ENCODE measurements at places on chromosomes 4 and X.
A peak's percentile ranks its signal among the peaks of the same experiment; 100 is the strongest.

DNA sequence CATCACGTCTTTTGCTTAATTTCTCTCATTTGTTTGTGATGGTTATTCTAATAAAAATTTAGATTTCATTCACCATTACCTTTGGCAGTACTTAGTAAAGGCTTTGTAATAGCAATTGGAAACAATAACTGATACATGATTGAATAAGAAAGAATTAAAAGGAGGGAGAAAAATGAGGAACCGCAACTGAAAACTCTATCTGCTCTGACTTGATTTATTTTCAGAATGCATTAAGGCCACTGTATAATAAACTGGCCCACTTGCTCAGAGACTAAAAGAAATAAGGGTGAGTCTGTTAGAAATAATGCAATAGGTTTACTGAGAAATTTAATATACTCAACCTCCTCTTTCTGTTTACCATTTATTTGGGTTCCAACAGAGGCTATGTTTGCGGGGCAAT lies 351.5 kb downstream of the TMA16 start:
- no peak for DNase-seq

GRCh38 chrX:31353095-31353494 lies 281.3 kb upstream of the FTHL17 start:
- no peak for DNase-seq

DNA sequence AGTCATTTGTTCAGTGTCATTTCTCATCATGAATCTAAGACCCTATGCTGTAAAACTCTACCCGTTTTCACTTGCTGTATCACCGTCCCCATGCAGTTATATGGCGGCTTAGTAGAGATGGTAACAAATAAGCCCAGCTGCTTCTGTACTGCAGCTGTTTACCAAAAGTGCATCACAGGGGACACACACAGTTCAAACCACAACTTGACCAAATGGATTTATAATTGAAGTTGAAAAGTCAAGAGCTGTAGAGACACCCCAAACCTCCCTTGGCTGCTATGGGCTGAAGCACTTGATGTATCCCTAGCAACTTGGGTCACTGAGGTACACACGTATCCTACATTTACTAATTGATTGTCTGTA lies 219.0 kb upstream of the FGF13 start:
- DNase-seq: no peak

DNA sequence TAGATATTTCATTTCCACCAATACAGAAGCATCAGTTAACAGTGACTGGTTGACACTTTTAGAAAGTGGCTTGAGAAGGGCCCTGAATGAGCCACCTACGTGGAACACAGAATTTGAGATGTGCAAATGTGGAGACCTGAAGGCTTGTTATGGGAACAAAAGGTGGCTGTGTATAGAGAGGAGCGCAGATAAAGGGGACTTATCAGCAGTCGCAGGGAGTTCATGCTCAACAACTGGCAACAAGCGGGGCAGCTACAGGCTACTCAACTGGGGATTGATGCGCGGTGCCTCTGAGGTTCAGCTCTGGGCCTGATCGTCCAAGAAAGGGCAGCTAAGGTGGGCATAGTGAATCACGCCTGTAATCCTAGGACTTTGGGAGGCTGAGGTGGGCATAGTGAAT lies 3.4 kb upstream of the FAM3A start:
- DNase-seq: no peak

GRCh38 chr4:123649645-123650391 lies 253.2 kb downstream of the SPRY1 start:
- DNase-seq: no peak

DNA sequence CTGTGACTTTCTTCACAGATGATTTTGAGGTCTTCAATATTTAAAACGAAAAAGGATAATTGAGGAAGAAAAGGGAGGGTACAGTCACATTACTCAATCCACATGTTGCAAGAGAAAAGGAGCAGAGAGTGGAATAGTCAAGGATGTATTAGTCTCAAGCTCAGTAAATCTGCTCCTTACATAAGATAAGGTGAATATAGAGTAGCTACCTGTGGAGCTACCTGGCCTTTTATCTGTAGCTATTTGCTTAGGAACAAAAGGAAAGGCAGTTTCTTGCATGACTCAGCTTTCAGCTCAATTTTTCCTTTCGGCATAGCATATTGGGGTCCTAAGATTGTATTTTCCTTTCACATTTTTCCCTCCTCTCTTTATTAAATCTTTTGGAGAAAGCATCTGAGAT lies 26.3 kb upstream of the ACTRT1 start:
- DNase-seq: no peak

- peak; percentile 10 for DNase-seq
Measured at GRCh38 chrX:307261-308111, 11.1 kb downstream of the GTPBP6 start.

GRCh38 chr4:100306018-100306417 lies 115.8 kb upstream of the DDIT4L start:
- no peak for DNase-seq

DNA sequence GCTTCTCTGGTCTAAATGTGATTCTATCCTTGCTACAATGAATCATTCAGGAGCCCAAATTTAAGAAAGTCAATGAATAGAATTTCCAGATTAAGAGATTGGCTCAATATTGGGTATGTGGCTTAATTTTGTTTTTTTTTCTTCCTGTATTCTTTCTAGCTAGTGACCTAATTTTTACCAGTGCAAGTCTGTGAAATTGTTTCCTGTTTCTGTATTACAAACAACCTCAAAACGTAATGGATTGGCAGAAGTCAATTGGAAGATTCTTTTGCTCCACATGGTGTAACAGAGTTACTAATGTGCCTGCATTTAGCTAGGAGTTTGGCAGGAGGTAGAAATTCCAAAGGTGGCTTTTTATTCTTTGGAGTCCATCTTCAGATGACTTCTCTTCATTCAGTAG lies 17.6 kb downstream of the DYNLT3 start:
- DNase-seq: no peak

- no peak for DNase-seq
Measured at GRCh38 chr4:2363056-2363721, 55.3 kb downstream of the ZFYVE28 start.

DNA sequence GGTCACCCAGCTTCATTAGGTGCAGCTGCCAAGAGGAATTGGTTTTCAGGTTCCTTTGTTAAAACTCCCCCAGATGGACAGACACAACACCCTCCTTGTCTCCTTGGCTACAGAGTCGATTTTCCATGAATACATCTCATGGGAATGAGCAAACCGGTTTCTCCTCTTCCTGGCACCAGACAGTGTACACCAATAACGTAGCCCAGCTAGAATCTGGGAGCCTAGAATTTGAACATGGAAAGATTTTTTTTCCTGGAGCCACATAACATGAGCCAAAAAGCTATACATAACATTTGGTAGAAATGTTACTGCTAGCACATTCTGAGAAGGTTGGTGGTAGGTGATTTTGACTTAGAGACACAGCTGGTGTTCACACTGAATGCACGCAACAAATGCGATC lies 62.9 kb upstream of the SLC34A2 start:
- no peak for DNase-seq

GRCh38 chr4:11901089-11901488 lies 472.4 kb upstream of the HS3ST1 start:
- no peak for DNase-seq

- no peak for DNase-seq
Measured at GRCh38 chrX:150844016-150844415, 54.5 kb downstream of the CD99L2 start.

DNA sequence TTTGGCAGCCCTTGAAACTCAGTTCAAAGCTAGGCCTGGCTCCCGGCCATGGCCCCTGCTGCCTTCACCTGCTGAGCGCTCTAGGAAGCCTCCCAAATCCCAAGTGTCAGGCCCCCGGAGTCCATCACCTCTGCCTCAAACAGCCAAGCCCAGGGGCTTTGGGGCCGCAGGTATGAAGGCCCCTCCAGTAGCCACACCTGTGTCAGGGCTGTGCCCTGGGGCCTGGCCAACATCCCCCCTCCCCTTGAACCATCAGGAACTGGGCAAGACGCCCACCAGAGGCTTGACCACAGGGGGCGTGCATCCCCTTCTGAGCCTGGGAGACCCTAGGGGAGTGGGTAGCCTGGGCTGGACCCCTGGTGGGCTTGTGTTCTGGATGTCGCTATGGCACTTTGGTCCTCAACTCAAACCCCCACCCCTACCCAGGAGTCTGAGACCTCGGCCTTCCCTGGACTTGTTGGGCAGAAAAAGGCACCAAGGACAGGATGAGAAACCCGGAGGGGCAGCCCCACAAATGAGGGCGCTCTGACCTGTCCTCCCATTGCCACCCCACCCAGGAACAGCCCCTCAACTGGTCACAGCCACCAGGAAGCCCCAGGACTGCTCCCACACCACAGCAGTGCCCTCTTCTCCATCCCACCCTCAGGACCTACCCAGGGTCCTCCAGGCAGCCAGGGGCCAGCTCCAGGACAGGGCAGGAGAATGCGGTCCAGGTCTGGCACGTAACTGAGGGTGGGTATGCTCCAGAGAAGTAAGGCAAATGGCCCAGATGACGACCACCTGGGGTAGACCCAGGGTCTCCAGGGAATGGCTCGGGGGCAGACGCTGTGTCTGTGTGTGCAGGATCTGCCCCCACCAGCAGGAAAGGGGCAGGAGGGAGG lies 4.2 kb upstream of the SLBP start:
- DNase-seq: no peak

DNA sequence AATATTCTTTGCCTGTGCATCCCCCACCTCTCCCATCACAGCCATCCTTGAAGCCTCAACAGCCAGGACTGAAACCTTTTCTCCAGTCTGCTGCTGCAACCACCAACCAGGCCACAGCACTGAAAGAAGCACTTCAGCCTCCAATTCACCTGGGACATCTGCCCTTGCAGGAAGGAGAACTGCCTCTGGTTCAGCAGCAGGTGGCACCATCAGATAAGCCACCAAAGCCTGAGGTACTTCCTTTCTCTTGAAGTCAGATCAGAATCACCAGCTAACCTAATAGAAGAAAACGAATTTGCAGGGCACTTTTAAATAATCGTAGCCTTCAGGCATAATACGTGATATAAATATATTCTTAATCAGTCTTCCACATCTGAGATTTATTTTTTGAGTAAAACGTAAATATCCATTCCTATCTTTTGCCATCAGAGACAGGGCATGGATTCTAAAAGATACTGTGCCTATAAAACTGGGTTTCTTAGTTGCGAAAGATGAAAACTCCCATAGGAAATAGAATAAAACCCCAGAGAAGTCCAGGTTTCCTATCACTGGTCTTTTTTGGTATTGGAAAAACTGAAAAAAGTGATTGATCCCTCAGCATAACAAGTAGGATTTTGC lies 9.5 kb downstream of the AMBN start:
- no peak for DNase-seq

DNA sequence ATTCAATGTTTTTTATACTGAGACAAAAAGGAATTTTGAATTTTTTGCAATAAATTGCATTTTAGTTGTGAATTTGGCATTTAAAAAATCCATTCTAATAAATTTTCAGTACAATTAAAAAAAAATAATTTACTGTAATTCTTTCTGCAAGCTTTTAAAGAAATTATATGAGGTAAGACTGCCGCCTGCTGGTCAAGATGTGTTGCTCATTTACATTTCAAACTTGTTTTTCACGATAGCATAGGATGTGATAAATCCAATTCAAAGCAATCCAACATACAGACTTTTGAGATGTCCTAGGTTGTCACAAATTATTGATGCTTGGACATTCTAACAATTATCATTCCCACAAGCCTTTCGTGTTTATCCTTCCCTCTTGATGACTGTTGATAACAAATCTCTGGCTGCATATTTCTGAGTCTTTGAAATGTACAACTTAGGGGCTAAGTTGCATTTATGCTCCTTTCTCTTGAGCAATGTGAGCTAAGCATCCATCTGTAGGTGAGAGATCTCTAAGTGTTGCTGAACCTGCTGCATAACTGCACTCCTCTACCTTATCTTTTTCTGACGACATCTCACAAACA lies 21.7 kb upstream of the MFAP3L start:
- no peak for DNase-seq

- no peak for DNase-seq
Measured at GRCh38 chr4:87541521-87541920, 12.3 kb upstream of the SPARCL1 start.

DNA sequence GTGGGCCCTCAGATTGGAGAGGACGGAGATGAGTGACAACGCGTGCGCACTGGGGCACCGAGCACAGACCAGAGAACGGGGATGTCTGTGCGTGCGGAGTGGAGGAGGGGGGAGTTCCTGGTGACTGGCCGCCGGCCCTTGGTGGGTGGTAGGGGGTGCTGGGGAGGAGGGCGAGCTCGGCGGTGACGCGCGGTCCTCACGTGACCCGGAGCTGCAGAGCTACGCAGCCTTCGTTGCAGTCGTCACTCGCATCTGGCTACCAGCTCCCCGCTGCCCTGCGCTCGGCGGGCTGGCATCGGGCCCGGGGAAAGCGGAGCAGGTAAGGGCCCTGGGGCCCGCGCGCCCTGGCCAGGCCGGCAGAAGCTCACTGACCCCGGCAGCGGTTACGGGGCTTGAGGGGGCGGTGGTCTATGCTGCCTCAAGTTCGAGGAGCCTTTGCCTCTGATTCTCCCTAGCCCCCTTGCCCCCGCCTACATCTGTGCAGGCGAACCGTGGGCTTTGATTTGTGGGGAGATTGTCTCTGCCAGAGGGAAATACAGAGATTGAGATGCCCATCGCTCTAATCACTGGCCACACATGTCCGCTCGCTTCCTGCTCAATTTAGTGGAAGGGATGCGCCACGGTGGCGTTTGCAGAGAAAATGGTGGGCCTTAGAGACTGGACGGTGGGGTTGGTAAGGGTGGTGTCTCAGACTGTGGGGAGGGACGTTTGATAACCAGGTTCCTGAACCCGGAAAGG lies at the start of gene ARMCX4:
Gene ARMCX4, plus strand, starts transcription at position 245 of the 738 bp plus-strand sequence. CDS start 3,134 bp downstream, outside the sequence.
- peak; percentile 34 for DNase-seq

- no peak for DNase-seq
Measured at GRCh38 chrX:9659571-9660195, 106.0 kb downstream of the GPR143 start.

DNA sequence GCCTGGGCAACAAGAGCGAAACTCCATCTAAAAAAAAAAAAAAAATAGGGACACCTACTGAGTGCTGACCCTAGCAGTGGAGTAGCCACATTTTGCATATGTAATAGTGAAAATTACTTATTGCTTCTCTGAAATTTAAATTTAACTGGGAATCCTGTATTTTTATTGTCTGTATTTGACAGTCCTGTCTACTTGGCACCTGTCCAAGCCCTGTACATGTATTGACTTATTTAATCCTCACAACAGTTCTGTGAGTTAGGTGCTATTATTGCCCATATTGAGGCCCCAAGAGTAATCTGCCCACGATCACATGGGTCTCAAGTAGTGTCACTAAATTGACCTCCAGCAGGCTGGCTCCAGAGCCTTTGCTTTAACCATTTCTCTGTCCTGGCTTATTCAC lies 81.6 kb downstream of the WDR19 start:
- no peak for DNase-seq

- no peak for DNase-seq
Measured at GRCh38 chr4:172232966-172233365, 419.8 kb downstream of the GALNTL6 start.

- no peak for DNase-seq
Measured at GRCh38 chr4:159150396-159150795, 47.5 kb downstream of the RAPGEF2 start.

- DNase-seq: no peak
Measured at GRCh38 chr4:52651996-52652672, 7.0 kb downstream of the USP46 start.

DNA sequence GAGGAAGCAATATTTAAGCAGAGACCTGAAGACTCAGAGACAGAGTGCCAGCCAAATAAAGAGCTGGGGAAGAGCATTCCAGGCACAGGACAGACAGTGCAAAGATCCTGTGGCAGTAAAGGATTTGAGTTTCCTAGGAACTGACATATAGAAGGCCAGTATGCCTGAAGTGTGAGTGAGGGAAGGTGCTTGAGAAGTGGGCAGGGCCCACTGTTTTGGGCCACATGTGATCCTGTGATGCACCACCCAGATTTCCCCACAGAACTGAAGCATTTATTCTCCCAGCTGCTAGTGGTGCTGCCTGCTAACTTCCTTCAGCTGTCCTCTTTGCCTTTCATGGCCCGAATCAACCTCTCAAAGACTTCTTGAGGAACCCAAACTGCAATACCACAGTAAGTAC lies 23.9 kb upstream of the ASB5 start:
- no peak for DNase-seq
